ENCODE measurements at places on chromosomes 4 and X. TPM values are rescaled to one million over a fixed set of nuclear protein-coding genes. Genes with fewer than 3 reads are reported as not detected.

Gene SUPT20HL2
- total RNA-seq, result not detected

Gene CENPE
- 71.0 TPM for total RNA-seq

Gene SCML1
- total RNA-seq, result 5.7 TPM

Gene ZXDA
- 2.8 TPM for total RNA-seq

All from activated CD8-positive, alpha-beta T cell treated with anti-CD3 and anti-CD28 coated beads, Interleukin-2, amount 10 ng/mL, durations not matched to agents 7 days and 5 days (primary cell).